ENCODE measurements at places on chromosomes 11 and 22.
A peak's percentile ranks its signal among the peaks of the same experiment; 100 is the strongest.

GRCh38 chr22:21020802-21021429, 6.0 kb downstream of the P2RX6 start:
- no peak for DNase-seq

GRCh38 chr22:33427461-33427860, 369.3 kb upstream of the SYN3 start:
- no peak for DNase-seq

GRCh38 chr11:57815877-57816276, 54.3 kb downstream of the CTNND1 start:
- no peak for DNase-seq

- DNase-seq: no peak
Observed at GRCh38 chr22:24200619-24201212, 19.4 kb downstream of the SUSD2 start.

DNA sequence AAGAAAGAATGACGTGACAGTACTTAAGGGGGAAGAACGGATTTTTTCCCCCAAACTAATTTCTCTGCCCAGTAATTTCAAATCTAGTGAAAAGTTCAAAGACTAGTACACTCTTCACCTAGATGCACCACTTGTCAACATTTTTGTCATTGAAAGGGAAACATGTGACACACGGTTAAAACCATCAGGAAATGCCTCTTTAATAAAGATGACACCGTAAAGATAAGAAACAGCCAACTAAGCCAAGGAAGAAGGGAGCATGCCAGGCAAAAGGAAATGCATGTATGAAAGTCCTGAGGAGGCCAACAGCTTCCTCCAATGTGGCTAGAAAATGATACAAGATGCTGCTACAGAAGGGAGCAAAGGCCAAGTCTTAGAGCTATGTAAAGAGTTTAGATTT, 49.4 kb downstream of the RSF1 start:
- DNase-seq: no peak

GRCh38 chr11:66976028-66976467, 944 bp downstream of the C11orf86 start:
- no peak for DNase-seq

- no peak for DNase-seq
Observed at GRCh38 chr22:26481694-26482093, 1.9 kb downstream of the HPS4 start.

GRCh38 chr22:33012833-33013450, 45.2 kb downstream of the SYN3 start:
- no peak for DNase-seq

DNA sequence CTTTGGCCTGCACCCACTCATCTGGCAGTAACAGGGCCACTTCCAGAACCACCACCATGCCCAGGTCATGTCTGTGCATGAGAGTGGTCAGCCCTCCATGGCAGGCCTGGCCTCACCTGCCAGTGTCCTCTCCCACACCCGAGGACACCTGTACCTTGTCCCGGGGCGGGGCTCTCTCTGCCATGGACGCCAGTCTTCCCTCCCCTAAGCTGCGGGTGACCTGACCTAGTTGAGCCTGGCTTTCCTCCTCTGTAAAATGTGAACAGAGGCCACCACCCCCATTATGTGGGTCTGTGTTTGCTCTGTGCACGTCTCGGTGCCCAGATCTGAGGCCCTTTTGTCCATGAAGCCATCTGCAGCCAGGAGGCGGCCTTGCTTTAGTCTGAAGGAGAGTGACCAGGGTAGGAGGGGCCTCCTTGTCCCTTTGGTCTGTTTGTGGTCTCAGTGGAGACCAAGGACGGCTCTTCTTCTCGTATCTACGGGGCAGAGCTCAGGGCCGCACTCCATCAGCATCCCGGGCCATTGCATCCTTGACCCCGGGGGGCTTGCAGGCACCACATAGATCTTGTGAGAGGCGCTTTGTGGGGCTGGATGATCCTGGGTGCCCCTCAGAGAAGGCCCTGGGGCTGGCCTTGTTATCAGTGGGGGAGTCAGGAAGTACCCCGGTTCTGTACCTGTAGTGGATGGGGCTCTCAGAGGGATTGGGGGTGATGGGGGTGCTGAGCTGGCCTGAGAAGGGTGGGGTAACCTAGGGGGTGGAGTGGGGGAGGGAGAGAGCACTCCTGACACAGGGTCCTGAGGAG, 121.6 kb downstream of the KCNQ1 start:
- DNase-seq: no peak

DNA sequence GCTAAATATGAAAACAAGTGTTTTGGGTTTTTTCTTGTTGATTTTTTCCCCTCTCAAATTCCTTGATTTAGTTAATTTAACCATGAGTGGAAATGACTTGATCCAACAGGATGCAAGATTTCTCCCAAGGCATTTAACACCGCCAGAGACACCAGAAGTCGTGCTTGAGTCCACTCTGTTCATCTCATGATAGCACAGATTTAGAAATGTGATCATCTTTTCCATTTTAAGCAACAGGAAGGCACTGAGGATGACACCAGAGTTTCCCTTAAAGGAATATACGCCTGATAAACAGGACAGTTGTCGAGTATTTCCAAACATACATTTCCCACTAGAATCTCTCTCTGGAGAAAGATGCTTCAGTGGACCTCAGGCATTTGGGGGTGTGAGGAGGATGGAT, 318.7 kb downstream of the CADM1 start:
- no peak for DNase-seq

DNA sequence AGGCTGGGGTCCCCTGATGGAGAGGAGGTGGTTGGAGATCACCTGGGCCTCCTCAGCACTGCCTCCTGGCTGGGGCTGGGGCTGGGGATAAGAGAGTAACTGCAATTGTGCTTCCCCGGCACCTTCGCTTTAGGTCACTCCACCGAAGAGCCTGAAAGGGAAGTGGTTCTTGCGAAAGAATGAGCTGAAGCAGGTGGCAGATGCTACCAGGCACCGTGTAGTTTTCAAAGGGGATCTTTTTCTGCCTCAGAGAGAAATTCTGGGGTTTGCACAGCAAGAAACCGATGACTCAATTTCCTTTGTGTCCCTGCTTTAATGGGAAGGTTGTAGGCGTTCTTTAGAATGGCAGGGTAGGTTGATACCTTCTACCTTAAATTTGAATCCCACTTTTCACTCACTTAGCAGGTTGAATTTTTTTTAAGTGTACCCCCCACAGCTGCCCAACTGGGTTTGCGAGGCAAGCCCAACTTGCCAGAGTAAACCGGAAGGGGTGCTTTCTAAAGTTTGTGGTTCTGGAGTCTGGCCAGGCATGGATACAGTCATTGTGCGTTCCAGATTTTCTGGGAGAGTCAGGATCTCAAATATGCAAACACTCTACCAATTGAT, 5.3 kb downstream of the CD44 start:
- DNase-seq: peak; percentile 53

GRCh38 chr11:103035791-103036434, 56.0 kb downstream of the DCUN1D5 start:
- DNase-seq: peak; percentile 19

- no peak for DNase-seq
Observed at GRCh38 chr22:50035131-50035881, 22.7 kb upstream of the IL17REL start.

- DNase-seq: no peak
Observed at GRCh38 chr22:46579751-46580449, 40.3 kb upstream of the GRAMD4 start.

DNA sequence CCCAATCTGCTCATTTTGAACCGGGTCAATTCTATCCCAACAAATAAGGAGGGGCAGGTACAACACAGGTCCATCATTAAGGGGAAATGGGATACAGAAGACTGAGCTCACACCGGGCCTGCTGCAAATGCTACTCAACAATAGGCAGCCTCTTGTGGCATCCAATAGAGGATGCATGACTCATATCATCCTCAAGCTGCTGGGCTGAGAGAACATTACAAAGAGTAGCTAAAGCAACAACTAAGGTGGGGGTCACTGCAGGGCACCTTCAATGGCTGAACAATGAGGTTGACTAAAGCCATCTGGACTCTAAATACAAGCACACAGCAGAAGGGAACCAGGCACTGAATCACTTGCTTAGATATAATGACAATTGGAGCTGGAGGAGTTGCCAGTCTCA, 130.1 kb upstream of the SYN3 start:
- no peak for DNase-seq

- DNase-seq: no peak
Observed at GRCh38 chr22:22057617-22058378, 75.2 kb upstream of the TOP3B start.

GRCh38 chr11:122804161-122804560, 34.1 kb upstream of the CRTAM start:
- no peak for DNase-seq

- no peak for DNase-seq
Observed at GRCh38 chr22:41976961-41977566, 7.8 kb downstream of the SEPTIN3 start.

DNA sequence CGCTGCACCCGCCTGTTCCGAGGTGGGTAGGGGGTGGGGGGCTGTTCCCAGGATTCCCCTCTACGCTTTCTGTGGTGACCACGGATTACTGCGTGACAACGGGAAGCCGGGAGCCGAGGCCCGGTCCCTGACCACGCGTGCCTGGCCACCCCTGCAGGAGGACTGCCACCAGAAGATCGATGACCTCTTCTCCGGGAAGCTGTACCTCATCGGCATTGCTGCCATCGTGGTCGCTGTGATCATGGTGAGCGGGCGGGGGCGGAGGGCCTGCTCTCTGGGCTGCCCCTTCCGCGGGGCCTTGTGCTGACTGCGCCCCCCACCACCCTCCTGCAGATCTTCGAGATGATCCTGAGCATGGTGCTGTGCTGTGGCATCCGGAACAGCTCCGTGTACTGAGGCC, 4.1 kb upstream of the TSSC4 start:
- DNase-seq: no peak

DNA sequence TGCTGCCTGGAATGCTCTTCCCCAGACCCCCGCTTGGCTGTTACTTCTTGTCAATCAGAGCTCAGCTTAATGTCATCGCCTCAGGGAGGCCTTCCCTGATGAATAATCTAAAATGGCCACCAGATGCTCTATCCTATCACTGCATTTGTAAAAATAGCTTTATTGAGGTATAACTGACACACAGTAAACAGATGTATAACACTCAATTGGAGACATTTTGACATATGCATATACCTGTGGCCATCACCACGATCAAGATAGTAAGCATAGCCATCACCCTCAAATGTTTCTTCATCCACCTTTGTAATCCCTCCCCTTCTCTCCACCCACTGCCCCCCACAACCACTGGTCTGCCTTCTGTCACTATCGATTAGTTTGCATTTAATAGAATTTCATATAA, 36.6 kb upstream of the NECTIN1 start:
- DNase-seq: no peak

Measured in stimulated activated CD8-positive, alpha-beta memory T cell treated with anti-CD3 and anti-CD28 coated beads, Interleukin-15, amount 100 ng/mL, for 48 hours (primary cell).